Anterior cingulate cortex (tissue), 58 donors: ENCODE measurements at places on chromosomes 3 and 15.

GRCh38 chr3:105829229-105829628 lies 39.6 kb downstream of the CBLB start:
- no peak for DNase-seq

DNA sequence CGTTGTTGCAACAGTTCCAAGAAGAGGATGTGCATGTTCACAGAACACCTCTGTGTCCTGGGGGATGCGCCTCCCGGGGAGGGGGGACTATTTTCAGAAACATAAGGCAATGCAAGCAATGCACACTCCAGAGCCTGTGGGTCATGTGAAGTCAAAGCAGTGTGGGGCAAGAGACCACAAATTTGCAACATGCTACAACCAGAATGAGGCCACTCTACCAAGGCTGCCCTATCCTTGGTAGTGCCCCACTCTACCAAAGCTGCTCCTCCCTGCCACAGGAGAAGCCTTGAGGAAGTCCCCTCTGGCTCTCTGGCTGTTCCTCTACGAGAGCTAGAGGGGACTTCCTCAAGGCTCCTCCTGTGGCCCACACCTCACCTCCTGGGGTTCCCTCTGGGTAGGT lies 8.4 kb upstream of the NR2C2 start:
- DNase-seq: no peak

DNA sequence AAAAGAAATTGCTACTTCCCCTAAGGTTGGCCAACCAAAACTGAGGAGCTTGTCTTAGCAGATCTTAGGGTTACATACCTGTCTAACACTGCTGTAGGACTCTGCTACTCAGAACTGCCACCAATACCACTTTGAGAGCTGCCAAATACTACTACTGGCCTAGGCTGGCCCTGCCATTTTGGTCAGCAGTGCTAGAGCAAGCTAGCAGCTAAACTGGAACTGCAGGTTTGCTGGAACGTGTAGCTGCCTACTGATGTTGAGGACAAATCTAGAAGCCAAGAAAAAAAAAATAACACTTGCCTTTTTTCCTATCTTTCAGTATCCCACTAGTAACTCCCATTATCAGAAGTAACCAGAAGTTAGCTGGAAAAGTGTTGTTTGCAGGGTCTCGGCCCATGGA lies 387.4 kb downstream of the RBMS3 start:
- no peak for DNase-seq

DNA sequence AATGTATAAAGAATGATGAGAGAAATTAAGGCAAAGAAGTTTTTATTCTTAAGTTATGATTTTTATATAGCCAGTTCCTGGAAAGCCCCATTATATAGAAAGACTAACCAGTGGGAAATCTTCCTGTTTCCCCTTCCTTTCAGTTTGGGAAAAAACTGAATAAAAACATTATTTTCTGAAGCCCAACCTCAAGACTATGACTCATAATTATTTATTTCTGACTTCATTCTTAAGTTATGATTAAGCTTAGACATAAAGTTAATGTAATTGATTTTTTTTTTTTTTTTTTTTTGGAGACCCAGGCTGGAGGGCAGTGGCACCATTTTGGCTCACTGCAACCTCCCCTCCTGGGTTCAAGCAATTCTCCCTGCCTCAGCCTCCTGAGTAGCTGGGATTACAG lies 55.8 kb downstream of the TRPC1 start:
- DNase-seq: no peak

DNA sequence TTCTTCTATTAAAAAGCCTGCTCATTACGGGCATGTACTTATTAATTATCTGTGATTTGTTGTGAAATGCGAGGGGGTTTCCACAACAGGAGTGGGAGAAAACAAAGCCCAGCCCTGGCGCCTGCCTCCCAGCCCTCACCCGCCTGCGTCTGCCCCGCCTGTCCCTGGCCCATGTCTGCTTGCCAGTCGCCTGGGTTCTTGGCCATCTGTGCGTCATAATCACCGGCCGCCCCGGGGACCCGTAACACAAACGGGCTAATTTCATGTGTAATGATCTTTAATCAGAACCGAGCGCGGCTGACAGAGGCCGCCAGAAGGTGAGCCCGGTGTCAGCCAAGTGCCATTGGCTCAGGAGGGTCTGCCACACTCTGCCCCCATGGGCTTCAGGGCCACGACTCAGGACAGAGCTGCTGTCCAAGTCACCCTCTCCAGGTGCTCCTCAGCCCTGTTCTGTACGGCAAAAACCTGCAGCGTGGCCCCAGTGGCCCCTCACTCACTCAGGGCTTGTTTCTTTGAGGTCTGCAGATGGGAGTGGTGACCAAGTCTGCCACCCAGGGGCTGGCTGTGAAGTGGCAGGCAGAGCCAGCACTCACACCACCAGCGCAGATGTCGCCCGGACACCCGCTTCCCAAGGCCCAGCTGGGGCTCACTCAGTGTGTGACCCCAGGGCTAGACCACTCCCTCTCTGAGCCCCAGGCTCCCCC lies 28.8 kb upstream of the TMEM115 start:
- no peak for DNase-seq

- no peak for DNase-seq
These were observed 333.3 kb upstream of the THBS1 start for GRCh38 chr15:39247574-39247973.

GRCh38 chr15:49154799-49155109 lies 645 bp downstream of the COPS2 start:
- no peak for DNase-seq

GRCh38 chr3:14169871-14170270 lies 8.5 kb downstream of the XPC start:
- DNase-seq: no peak

DNA sequence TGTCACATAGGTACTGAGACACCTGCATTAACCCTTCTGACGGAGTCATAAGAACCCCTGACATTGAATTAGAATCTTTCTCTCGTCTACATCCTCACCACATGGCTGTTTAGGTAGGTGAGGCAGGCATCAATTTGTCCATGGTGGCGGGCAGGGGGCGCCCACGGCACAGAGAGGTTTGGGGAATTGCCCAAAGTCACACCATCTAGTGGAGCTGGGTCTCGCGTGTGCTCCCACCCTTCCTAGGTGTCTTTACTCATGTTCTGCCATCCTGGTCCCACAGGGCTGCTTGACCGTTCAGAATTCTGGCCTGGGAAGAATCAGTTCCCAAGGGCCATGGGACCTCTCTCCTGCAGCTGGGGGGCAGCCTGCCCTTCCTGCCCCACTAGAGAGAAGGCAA lies 14.7 kb upstream of the DLL4 start:
- DNase-seq: no peak

DNA sequence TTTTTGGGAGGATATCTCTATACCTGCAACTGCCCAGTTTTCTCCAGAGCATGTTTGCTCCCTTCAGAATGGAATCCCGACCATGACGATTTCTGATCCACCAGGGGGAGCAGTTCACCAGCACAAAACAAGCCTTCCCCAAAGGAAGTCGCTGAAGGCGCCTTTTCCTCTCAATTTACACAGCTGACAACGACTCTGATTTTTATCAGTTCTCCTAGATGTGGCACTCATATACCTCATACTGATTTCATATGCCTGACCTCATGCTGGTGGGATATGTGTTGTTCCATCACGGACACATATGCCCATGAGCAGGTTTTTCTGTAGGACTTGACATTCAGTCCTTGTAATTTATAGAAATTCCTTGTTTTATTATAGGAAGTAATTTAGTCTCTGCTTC lies 1028.2 kb downstream of the MCTP2 start:
- DNase-seq: peak; percentile 40
